Brain pericyte (primary cell): ENCODE measurements at places on chromosomes 11 and 22.

- DNase-seq = no peak
Observed at GRCh38 chr11:128326791-128327190, 260.6 kb downstream of the ETS1 start.

GRCh38 chr11:62676698-62677097 is 2.2 kb downstream of the UBXN1 start:
- DNase-seq = no peak

DNA sequence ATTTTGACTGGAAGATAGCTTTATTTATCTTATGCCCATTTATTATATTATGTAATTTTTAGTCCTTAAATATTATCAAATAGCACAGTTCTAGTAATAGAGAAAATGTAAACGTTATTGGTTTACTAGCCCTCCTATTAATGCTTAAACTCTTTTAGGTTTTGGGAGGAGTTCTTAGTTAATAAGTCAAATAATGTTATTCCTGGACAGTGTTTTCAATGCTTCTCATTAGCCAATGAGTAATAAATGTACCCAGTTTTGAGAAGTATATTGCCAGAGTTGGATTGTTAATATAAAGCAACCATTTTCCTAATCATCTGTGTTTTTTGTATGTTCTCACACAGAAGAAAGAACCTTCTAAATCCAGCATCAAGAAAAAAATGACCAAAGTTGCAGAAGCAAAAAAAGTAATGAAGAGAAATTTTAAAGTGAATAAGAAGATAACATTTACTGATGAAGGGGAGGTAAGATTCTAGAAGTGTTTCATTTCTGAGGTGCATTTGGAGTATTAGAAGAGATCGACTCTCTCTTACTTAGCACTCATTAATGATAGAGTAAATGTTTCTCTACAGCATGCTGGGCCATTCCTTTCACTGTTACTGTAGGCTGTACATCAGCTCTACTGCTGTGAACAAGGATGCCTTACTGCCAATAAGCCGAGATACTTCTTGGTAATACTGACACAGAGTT is 173.4 kb downstream of the DDX10 start:
- DNase-seq = no peak

DNA sequence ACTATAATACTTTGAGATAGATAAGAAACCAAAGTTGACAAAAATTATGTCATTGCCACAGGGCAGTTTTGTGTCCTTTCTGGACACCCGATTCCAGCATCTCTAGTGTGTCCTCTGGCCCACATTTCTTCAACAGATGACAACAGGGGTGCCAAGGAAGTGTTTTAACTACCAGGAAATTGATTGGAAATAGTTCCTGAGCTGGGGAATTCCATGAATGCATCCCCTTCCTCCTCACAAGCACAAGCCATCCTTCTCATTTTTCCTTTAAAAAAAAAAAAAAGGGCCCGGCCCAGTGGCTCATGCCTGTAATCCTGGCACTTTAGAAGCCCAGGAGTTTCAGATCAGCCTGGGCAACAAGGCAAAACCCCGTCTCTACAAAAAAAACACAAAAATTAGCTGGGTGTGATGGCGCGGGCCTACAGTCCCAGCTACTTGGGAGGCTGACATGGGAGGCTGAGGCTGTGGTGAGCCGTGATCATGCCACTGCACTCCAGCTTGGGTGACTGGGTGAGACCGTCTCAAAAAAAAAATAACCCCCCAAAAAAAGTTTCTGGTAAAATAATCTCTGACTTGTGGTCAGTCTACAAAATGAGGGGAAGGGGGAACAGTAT is 797 bp upstream of the B3GAT3 start:
- DNase-seq = no peak

- no peak for DNase-seq
Observed at GRCh38 chr11:19241260-19242178, 774 bp upstream of the E2F8 start.

DNA sequence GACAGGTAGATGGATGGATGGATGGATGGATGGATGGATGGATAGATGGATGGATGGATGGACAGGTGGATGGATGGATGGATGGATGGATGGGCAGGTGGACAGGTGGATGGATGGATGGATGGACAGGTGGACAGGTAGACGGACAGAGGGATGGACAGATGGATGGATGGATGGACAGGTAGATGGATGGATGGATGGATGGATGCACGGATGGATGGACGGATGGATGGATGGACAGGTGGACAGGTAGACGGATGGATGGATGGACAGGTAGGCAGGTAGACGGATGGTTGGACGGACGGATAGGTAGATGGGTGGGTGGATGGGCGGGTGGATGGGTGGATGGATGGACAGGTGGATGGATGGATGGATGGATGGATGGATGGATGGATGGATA is 24.3 kb downstream of the PDGFB start:
- DNase-seq = no peak

DNA sequence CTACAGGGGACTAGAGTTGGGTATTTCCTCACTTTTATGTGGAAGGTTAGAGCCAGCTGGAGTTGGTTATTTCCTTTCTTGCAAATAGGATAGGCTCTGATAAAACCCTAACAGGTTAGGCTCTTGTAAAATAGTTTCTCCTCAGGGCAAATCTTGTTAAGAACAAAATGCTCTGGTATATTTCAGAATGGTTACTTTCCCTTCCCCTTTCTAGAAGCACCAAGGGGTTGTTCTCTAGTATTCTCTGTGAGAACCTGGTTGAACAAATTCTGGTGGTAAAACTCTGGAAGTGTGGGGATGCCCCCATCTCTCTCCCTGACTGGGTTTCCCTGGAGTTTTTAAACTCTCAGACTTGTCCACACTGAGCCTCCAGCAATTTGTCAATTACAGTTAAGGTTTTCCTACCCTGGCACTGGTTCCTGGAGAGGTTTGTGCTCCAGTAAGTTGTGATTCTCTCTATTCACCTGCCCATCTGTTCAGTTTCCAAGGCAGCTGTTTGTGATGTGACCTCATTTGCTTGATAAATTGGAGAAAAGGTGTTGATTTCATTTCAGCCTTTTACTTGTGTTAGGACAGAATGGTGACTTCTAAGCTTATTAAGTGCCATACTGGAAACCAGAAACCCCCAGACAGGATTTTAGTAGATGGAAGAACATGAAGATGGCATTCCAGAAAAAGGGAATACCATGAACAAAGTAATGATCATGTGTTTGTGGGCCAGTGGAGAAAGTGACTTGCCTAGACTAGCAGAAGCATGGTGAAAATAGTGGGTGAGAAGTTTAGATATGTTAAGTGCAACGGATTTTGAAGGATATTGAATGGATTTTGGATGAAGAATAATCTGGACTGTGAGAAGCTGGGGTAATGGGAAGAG is 64.6 kb downstream of the EXT2 start:
- DNase-seq = no peak

DNA sequence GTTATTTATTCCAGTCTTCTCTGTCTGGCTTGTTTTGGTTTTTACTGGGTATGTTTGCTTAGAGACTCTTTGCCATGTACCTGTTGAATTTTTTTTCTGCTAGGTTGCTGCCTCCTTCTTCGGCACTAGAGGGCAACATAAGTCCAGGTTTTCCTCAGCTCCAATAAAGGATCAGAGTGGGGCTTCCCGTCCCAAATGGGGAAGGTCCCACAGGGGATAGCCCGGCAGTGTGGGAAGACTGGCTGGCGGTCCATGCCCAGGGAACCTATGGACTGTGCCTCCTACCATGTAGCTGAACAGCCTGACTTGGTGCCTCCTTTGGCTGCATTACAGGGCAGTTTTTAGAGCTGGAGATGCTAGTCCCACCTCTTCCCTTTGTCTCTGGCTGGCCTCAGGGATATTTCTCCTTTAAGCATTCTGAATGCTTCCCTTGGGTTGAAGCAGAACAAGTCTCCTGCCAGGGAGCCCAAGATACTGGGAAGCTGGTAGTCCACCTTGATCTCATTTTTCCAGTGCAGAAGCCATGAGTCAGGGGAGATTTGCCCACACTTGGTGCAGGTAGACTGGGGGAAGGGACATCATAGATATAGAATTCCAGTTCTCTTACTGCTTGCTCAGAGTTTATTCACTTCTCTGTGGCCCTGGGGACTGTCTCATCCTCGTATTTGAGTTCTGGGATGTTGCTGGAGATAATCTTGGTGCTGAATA is 60.2 kb downstream of the BRD1 start:
- no peak for DNase-seq

- DNase-seq = no peak
Observed at GRCh38 chr11:77400775-77401449, 73.0 kb downstream of the PAK1 start.

- DNase-seq = no peak
Observed at GRCh38 chr11:80241766-80242165, 800.9 kb upstream of the TENM4 start.

- DNase-seq = no peak
Observed at GRCh38 chr11:121367001-121367843, 74.7 kb downstream of the SC5D start.

GRCh38 chr22:40653361-40653760 is 16.8 kb upstream of the MRTFA start:
- no peak for DNase-seq
